ENCODE measurements at places on chromosomes 1 and 21.

DNA sequence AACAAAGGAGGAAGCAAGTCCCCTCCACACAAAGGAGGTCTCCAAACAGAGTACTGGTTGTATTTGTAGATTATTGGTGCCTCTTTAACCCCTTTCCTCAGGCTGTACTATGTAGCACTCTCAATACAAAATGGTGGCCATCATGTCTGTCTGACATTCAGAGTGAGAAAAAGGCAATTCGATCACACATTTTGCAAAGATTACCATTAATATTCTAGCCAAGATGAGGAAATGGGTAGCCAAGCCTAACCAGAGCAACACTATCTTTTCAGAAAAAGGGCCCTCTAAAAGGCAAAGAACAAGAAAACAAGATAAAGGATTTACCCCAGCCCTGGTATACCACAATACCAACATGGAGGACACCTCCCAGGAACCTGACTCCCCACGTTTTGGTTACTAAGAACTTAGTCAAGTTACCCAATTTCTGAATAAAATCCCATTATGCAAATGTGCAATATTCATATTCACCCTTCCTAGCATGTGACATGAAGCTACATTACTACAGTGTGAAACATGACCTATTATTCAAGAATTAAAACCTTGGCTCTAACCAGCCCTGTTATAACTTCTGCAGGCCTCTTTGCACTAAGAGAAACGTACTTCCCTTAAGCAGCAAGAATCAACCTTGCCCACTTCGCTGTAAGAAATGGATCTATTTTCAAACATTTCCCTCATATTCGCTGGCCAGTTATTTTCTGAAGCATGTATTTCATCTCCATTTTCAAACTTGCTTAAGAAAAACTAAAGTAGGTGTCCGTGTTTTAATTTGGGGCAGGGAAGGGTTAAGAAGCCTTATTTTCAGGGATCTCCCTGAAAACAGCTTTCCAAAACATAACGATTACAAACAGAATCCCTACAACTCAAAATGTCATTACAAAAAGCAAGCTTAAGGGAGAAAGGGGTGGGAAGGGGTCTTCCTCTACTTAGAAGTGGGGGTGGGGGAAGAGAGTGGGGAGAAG lies 2.1 kb downstream of the KDM5B start:
- peak overlapping the region; percentile 91 for H3K27ac ChIP-seq
- no peaks in the 10 kb centered on the region for H3K36me3 ChIP-seq
- H3K4me1 ChIP-seq, result peaks cover 14% of the 10 kb centered on the region

DNA sequence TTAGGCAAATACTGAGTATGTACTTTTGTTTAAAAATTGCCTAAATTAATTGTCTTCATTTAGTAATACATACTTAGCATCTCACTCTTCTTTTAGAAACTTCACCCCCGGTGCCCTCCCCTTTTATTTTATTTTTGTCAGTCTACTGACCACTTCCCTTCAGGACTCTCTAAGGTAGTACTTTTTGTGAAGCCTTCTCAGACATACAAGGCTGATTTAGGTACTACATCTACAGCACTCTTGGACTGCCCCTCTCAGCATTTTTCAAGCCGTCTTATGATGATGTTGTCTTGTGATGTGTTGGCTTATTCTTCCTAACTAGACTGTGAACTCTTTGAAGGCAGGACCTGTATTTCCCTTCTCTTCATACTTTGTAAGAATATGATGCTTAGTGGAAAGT lies 24.7 kb downstream of the RPS6KC1 start:
- H3K27me3 ChIP-seq, result no peaks in the 10 kb centered on the region
- H3K4me3 ChIP-seq, result no peak overlapping the region
- H3K27ac ChIP-seq, result no peak overlapping the region
- H3K4me1 ChIP-seq, result peaks cover 7% of the 10 kb centered on the region
- no peak for DNase-seq

GRCh38 chr1:212669600-212669999 lies 30.0 kb downstream of the BATF3 start:
- no peaks in the 10 kb centered on the region for H3K36me3 ChIP-seq
- H3K4me3 ChIP-seq, result no peak overlapping the region
- DNase-seq, result no peak
- no peaks in the 10 kb centered on the region for H3K27me3 ChIP-seq
- peaks cover 4% of the 10 kb centered on the region for H3K4me1 ChIP-seq
- H3K27ac ChIP-seq, result no peak overlapping the region

DNA sequence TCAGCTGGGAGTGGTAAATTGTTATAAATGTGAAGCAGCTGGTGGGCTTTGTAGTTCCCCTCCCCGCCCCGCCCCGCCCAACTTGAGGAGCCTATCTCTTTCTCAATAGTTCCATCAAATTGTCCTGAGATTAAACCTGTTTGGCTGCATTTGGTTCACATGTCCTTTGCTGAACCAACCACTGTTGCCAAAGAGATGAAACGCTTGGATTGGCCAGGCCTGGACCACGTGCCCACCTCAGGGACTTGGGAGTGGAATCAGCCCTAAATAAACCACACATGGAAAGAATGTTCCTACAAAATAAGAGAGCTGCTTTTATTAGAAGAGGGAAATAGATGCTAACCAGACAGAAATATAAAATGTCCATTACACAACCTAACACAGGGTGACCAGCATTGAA lies 424.9 kb upstream of the KAZN start:
- no peak overlapping the region for H3K27ac ChIP-seq
- no peaks in the 10 kb centered on the region for H3K4me1 ChIP-seq
- no peaks in the 10 kb centered on the region for H3K36me3 ChIP-seq
- no peaks in the 10 kb centered on the region for H3K27me3 ChIP-seq
- no peak overlapping the region for H3K4me3 ChIP-seq

GRCh38 chr1:162470216-162470615 lies 27.4 kb upstream of the UHMK1 start:
- H3K27me3 ChIP-seq, result no peaks in the 10 kb centered on the region
- no peak overlapping the region for H3K4me3 ChIP-seq
- DNase-seq, result no peak
- no peaks in the 10 kb centered on the region for H3K36me3 ChIP-seq

Measured in tibial nerve (tissue), 4 donors.